Activated CD4-positive, alpha-beta T cell treated with anti-CD3 and anti-CD28 coated beads, Interleukin-2, amount 10 ng/mL, durations not matched to agents 24 days and 14 days (primary cell): ENCODE measurements at places on chromosomes 1 and 21.
A peak's percentile ranks its signal among the peaks of the same experiment; 100 is the strongest.

DNA sequence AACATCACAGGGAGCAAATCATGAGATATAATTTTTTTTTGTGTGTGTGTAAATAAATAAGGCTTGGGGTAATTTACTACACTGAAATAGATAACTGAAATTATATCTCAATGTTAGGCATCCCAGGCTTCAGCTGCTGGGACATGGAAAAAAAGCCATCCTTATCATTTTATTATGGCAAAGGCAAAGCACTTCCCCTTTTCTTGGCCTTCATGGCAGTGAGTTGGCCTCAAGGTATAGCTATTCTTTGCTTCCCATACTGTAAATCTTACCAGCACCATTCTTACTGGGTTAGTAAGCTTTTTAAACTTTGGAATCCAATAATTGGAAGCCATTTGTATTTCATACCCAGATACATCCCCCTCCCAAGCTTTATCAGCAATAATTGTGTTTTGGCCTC is 29.0 kb downstream of the RBM11 start:
- DNase-seq = no peak

DNA sequence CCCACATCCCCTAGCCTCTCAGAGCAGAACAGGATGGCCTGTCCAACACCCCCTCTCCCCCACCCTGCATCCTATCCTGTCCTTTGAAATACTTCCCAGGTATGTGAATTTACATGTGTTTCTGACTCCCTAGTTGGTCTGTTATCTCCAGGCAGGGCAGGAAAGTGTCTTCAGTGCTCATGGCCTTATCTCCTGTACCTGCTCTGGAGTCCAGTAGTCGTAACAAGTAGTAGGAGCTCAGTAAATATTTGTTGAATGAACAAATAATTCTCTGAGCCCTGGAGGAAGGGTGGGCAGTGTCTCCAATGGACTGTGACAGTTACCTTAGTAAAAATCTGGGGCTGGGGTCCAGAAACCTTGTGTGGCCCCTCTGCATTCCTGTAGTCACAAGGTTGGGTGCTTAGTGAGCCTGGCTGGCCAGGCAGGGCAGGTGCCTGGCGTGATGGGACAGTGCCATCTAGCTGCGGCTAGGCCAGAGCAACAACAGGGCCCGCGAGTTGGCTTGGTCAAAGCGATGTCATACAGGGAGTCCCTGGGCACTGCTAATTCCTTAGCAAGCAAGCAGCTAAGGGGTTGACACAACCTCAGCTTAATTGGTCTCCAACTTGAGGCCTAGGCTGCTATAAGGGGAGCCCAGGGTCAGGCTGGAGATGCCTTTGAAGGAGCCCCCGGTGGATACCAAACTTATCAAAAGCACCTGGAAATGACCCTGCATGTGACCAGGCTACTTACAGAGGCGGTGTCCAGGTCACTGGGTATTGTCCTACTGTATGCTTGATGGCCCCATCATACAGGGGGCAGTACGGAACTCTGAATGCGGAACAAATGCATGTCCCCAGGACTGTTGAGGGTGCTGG is 89.0 kb upstream of the PPM1J start:
- peak; percentile 86 for DNase-seq

- DNase-seq = no peak
Measured at GRCh38 chr1:40039245-40039756, 1.2 kb upstream of the CAP1 start.

- no peak for DNase-seq
Measured at GRCh38 chr1:237390823-237391222, 348.8 kb downstream of the RYR2 start.

DNA sequence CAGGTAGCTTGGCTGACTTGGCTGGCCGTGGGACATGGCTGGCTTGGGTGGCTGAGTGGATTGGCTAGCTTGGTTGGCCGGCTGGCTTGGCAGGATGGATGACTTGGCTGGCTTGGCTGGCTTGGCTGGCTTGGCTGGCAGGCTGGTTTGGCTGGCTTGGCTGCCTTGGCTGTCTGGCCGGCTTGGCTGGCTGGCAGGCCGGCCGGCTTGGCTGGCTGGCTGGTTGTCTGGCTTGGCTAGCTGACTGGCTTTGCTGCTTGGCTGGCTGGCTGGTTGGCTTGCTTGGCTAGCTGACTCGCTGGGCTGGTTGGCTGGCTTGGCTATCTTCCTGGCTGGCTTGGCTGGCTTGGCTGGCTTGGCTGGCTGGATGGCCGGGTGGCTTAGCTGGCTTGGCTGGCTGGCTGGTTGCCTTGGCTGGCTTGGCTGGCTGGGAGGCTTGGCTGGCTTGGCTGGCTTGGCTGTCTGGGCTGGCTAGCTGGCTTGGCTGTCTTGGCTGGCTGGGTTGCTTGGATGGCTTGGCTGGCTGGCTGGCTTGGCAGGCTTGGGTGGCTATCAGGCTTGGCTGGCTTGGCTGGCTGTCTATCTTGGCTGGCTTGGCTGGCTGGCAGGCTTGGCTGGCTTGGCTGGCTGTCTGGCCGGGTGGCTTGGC is 129.7 kb upstream of the FAM72C start:
- DNase-seq = peak; percentile 58
